ENCODE measurements at places on chromosomes 6 and 20.

DNA sequence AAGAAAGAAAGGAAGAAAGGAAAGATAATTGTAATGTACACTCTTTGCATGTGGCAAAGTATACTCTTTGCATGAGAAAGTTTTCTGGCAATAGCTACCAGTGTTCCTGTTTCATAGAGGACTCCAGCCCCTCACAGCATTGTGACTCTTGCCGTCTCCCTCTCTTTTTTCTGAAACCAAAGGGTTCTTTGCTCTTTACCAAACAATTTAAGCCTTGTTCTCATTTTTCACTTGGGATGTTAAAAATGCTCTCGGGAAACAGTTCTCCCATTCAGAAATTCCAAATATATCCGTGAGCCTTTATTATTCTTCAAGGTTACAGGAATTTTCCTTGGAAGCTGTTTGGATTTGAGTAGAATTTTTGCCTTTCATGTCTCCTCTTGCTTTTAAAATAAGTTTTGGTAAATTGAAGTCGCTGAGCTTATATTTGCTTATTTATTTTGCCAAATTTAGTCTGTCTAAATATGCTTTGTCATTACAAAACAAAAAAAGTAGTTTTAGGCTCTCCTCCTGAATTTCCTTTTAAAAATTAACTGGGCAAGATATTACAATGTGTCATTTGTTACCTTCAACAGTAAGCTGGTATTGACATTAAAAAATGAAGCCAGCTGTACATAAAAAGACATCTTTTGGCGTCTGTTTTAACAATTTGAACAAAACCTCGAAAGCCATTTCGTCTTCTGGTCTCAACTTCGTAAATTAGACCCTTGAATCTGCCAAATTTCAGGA lies 103.8 kb upstream of the ARMC2 start:
- no peak for DNase-seq

DNA sequence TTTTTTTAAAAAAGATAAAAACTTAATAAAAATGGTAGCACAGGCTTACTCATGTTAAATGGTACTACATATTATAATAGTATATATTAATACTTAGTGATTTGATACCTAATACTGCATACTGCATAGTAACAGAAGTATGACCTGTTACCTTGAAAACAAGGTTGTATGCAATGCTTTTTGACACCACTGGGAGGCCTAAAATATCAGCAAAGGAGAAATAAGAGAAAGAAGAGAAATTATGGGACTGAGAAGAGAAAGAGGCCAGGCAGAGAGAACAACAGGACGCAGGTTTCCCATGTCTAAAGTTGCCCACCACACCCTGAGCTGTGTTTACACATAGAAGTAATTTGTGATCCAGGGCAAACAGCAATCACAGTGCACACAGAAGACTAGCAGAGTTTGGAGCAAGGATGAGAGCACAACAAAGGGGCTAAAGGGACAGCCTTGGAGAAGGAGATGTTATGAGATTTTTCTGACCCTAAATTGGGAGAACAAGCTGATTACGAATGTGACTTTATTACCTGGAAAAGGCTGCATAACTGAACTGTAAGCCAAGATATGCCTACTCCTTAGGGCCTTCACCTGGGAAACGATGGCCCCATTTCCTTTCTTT lies 73.2 kb downstream of the ROS1 start:
- DNase-seq = no peak

GRCh38 chr6:163773646-163774045 lies 359.1 kb downstream of the QKI start:
- DNase-seq = no peak

- DNase-seq = no peak
These were observed 157.9 kb downstream of the BTBD9 start for GRCh38 chr6:38481851-38482250.

- DNase-seq = no peak
These were observed 115.6 kb upstream of the CDYL start for GRCh38 chr6:4660377-4661321.
